ENCODE measurements at places on chromosomes 12 and 14.
A peak's percentile ranks its signal among the peaks of the same experiment; 100 is the strongest.

DNA sequence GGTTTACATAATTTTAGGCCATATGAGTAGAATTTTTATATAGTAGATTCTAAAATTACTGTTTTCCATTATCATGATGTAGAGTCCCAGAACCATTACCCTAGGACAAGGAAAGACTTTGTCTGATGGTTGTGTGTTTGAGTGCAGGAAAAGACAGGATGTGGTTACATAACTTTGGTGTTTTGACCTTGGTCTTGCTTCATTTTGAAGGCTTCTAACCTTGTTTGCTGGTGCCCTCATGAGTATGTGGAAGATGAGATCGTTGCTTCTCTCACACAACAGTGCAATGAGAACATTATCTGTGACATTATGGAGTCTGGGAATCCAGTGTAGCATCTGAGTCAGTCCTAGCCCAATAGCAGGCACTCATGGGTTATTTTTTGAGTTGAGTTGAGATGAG is 106.2 kb downstream of the IGF1 start:
- no peak for DNase-seq

DNA sequence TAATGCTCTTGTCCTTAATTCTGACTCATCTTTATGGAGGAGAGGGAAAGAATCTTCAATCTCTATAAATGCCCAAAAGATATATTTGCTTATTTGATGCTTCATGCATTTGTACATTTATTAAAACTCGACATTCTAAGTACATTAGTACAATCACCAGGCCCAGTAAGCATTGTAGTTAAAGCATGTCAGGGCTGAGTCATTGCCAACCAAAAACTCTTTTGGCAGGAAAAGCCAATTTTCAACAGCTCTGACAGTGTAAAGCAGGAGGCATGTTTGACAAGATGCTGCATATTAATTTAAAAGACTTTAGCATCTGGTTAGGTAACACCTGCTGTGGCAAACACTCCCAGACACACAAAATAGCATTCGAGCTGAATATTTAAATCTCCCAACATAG is 290.9 kb downstream of the PPFIA2 start:
- no peak for DNase-seq

DNA sequence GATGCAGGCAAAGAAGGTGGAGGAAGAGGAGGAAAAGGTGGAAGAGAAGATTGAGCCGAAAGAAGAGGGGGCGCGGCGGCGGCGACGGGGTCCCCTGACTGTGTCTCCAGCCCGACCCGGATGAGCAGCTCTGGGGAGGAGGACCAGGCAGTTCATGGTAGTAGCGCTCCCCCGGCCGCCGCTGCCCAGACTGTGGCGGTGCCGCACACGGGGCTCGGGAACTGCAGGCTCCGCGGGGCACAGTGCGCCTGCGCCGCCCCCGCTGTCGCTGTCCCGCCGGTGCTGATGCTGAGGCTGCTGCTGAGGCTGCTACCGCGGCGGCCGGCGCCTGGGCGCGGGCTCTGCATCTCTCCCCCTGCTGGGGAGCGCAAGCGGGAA is at the start of gene KCNH5:
KCNH5 (minus strand) TSS at position 225 of the 378 bp plus-strand sequence. CDS start 272 bp downstream, outside the sequence.
- DNase-seq, result peak; percentile 46

DNA sequence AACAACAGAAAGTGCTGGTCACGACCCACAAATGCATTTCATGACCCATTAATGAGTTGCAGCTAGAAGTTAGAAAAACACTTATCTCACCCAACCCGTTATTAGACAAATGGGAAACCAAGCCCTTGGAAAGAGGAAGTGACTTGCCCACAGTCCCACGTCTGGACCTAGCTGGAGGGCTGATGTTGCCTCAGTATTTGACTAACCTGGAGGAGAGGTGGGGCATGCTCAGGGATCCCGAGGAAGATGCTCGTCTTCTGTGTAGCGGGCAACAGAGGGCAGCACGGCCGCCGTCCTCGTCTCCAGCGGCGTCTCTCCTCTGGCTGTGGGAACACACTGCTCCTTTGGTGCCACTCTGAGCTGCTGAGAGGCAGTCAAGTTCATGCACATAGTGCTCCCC is 12.7 kb downstream of the CCND2 start:
- DNase-seq, result no peak

DNA sequence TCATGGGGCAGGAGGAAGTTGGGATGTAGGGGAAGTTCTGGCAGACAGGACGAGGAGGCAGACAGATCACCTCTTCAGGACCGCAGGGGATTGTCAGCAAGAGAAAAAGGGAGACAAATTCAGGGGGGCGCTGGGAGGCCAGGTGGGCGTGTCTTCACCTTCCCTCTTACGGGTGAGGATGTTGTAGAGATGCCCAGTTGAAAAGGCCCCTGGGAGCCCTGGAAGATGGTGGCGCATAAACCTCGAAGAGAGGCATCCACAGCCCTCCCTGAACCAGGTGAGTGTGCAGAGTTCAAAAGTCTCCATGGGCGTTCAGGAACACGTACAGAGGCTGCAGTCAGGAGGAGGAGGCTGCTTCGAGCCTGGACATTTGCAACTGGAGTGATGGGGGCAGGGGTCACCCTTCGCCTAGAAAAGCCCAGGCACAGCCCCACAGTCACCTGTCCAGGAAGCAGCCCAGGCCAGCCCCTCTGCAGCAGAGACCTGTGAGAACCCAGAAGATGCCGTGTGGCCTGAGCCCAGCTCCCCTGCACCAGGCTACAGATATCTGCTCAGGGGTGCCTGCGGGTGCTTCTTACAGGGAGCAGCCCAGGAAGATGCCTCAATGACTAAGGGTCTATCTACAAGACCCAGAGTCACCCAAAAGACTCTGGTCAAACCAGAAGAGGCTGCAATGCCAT is 74.4 kb downstream of the PRIMA1 start:
- DNase-seq, result no peak

GRCh38 chr12:90816353-90817089 is 138.5 kb downstream of the CCER1 start:
- DNase-seq, result peak; percentile 38

GRCh38 chr12:129911428-129912049 is 7.7 kb upstream of the TMEM132D start:
- peak; percentile 48 for DNase-seq

- peak; percentile 48 for DNase-seq
Measured at GRCh38 chr12:31582155-31582554, 8.8 kb downstream of the DENND5B start.

- DNase-seq, result no peak
Measured at GRCh38 chr12:111182382-111182781, 186.5 kb downstream of the PHETA1 start.

DNA sequence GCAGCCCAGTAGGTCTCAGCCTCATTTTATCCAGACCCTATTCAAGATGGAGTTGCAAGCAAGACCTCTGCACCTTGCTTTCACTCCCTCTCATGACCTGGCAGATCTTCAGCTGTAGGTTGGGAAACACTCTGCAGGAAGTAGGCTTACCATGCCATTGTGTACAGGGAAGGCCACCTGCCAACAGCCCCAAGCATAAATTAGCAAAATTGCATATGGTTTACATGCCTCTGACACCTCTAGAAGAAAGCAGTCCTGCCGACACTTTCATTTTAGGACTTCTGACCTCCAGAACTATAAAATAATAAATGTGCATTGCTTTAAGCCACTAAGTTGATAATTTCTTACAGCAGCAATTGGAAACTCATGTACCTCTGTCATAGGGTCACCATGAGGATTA is 96.9 kb downstream of the SLC15A4 start:
- DNase-seq, result no peak

DNA sequence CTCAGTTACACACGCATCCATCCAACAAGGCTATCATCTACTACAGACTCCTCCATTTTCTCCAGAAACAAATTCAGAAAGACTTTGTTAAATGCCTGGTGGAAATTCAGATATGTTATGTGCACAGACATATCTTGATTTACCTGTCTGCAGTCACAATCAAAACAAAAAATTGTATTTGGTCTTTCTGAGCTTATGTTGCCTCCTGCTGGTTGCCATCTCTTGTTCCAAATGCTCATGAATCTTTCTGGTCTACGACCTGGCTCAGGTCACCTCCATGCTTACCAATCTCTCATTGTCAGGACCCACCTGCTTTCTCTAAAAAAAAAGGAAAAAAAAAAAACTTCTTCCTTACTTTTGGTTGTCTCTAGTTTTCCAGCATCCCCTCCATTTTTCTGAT is 169.2 kb upstream of the PLXNC1 start:
- no peak for DNase-seq

GRCh38 chr12:24491968-24492367 is 456.9 kb downstream of the BCAT1 start:
- DNase-seq, result no peak

DNA sequence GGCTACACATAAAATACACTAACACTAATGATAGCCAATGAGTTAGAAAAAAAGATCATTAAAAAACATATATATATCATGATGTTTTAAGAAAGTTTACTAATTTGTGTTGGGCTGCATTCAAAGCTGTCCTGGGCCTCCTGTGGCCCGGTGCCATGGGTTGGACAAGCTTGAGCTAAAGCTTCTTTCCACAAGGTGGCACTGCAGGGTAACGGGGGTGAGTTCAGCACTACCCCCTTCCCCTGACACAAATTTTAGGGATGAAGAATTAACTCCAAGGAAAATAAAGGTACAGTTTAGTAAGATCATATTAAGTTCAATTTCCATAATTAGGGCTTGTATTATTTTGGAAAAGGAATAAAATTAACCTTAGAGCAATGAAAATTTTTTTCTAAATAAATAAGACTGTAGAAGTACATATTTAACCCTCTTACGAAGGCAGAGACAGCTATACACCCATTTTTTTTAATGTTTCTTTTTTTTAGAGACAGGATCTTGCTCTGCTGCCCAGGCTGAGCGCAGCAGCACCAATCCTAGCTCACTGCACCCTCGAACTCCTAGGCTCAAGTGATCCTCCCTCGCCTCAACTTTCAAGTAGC is 38.9 kb downstream of the PPP1R13B start:
- DNase-seq, result peak; percentile 69

- DNase-seq, result no peak
Measured at GRCh38 chr12:124017064-124017463, 44.0 kb downstream of the ZNF664 start.

DNA sequence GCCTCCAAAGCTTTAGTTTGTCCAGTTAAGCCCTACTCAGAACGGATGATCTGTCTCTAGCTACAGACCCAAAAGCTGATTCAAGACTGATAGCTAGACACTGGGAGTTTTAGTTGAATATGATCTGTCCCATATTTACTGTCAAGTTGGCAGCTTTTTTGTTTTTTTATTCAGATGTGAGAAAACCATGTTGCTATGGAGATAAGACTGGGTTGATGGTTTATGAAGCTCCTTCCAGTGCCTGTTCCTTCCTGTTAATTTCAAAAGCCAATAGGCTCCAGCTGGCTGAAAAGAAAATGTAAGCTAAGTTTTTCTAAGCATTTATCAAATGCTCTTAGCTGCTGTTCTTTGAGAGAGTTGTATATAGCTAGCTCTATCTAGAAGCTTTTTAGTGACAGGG is 4.7 kb downstream of the DYNLL1 start:
- no peak for DNase-seq

- DNase-seq, result peak; percentile 26
Measured at GRCh38 chr14:90510159-90510558, 113.3 kb downstream of the CALM1 start.

DNA sequence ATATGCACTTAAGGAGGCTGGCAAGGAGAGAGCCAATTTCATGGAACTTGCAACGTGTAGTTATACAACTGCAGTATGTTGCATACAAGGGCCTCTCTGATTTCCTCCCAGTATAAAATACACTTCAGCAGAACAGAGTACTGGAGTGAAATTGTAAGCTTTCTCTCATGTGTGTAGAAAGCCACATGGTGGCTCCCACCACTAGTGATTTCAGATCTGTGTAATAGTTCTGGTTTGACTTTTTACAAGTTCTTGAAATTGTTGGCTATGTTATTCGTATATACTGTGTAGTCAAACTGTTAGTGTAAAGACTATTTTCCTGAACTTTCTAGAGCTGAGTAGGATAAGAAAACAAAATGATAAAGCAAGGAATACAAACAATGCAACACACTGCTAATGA is 16.4 kb upstream of the LMO3 start:
- DNase-seq, result no peak

DNA sequence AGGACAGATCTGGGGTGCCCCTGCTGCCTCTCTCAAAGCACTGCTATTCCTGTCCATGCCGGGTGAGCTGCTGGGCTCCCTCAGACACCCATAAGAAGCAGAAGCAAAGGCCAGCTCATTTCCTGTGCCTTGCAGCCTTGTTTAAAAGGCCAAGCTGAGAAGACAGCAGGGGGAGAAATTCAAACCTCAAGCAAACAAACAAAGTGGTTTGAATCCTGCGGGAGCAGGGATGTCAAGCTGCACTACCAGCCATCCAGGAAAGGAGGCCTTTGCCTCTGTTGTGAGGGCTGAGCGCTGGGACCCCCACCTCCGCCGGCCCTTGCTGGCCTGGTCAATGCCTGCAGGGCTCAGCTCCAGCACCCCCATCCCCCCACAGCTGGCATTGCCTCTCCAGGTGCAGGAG is 176.5 kb downstream of the PIWIL1 start:
- DNase-seq, result no peak

- no peak for DNase-seq
Measured at GRCh38 chr14:32531942-32532515, 202.9 kb downstream of the AKAP6 start.

DNA sequence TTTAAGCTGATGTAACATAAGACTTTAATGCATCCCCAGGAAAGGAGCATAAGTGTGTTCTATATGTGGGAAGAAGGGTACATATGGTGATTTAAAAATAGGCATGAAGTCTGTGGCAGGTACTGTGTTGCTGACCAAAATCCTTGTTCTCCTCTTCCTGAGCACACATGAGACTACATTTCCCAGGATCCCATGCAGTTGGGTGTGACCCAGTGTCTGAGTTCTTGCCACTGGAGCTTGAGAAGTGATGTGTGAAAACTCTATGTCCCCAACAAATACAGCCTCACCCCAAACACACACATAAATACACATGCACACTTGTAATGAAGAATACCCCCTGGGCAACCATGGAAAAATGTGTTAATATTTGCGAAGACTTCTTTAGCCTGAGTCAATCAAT is 8.5 kb upstream of the SMIM10L1 start:
- DNase-seq, result no peak

DNA sequence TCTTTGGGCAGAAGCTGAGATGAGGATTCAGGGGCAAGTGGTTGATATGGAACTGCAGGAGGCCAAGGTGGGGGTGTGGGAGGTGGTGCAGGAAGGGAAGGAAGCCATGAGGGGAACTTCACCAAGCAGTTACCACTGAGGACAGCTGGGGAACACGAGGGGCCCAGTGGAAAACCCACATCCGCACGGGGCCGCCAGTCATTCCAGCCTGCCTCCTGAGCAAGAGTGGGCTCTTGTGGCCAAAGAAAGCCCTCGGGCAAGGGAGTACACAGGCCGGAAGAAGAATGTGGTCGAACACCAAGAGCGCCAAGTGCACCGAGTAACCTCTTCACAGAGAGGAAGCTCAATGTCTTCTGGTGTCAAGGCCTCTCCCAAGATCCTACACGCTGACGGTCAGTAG is 252.2 kb upstream of the FOXN3 start:
- no peak for DNase-seq

- no peak for DNase-seq
Measured at GRCh38 chr12:77953528-77954205, 123.0 kb downstream of the NAV3 start.

GRCh38 chr12:85358715-85359114 is 78.7 kb downstream of the ALX1 start:
- no peak for DNase-seq

DNA sequence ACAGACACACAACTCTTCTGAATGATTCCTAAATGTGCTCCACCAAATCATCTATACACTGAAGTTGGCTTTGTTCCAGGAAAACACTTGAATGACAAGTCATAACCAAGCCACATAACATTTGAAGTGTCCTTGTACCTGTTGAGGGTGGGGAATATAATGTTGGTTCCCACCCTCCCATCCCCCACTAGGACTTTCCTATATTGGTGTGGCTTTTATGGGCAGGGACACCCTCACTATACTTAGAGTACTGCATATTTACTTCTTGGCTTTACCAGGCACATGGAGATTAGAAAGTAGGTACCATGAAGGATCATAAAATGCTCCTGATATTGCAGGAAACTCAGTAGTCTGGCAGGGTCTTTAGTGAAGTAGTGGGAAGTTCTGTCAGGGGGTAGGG is 9.7 kb upstream of the BHLHE41 start:
- no peak for DNase-seq

All from RWPE1 (cell line).